ENCODE measurements at places on chromosomes 12 and 14. TPM values are rescaled to one million over a fixed set of nuclear protein-coding genes. Genes with fewer than 3 reads are reported as not detected.

- no peak for DNase-seq
These were observed 27.8 kb downstream of the SNRNP35 start for GRCh38 chr12:123485756-123486155.

DNA sequence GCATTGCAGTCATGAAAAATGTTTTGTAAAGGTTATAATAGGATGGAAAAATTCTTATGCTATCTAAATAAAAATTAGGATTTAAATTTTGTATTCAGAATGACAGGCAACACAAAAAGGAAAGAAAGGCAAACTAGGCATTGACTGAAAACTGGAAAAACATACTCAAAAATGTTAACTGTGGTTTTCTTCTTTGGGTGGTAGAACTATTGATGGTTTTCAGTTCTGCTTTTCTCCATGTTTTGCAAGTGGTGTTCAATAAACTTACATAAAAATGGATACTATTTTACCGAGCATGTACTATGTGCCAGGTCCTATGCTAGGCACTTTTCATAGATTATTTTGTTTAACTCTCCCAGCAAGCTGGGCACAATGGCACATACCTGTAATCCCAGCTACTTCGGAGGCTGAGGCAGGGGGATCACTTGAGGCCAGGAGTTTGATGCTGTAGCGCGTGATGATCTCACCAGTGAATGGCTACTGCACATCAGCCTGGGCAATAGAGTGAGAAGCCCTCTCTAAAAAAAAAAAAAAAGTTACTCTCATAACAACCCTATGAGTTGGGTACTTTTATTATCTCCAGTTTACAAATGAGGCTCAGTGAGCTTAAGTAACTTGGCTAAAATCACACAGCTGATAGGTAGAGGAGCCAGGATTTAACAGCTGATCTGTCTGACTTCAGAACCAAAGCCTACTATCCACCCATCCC, 26.3 kb upstream of the TCP11L2 start:
- no peak for DNase-seq

- no peak for DNase-seq
These were observed 18.1 kb downstream of the CLEC2B start for GRCh38 chr12:9851050-9851449.

Gene FLRT2
- 5.9 TPM for total RNA-seq

DNA sequence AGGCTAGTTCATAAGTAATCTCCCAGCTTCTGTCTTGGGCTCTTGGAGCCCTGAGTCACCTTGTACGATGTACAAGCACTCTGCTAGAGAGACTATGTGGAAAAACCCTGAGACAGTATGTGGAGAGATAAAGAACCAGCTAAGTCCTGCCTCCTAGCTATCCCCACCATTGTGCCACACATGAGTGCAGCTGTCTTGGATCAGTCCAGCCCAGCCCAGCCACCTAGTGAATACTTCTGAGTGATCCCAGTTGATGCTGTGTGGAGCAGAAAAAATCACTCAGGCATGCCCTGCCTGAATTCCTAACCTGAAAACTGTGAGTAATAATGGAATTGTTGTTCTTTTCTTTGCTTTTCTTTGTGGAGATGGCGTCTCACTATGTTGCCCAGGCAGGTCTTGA, 5.1 kb upstream of the SERPINA6 start:
- no peak for DNase-seq

DNA sequence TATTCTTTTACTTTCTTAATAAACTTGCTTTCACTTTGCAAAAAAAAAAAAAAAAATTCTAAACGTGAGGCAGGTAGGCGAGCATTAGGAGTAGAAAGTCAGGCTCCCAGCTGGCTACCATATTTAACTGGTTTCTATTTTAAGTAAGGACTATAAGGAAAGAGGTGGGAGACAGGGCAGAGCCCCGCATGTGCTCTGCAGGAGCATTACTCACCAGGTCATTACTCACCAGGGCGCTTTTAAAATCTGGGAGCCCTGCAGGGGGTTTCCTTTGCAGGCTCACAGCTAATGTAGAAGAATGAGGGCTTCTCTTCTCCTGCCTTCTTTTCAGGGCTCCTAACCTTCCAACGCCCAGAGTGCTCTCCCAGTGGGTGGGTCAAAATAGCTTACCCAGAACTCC, 14.0 kb upstream of the DPF3 start:
- no peak for DNase-seq

DNA sequence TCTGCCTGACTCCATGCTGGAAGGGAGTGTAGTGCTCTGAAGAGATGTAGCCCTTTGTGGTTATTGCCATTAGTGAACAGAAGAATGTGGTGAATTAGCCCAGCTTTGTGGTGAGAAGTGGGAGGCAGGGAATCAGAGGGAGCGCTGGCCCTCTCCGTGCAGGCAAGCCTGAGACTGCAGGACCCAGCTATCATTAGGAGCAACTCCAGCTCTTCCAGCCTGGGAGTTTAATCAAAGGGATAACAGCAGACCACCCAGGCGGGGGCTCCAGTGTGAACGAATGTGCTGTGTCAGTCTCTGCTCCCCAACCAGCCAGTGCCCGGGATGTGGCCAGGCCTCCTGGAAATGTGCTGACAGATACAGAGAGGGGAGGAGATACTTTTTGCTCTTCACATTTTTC, 142.7 kb downstream of the TTLL5 start:
- no peak for DNase-seq

All from gastrocnemius medialis (tissue), 4 donors.